Fibroblast of skin of left biceps (primary cell): ENCODE measurements at places on chromosomes 16 and 17.
A peak's percentile ranks its signal among the peaks of the same experiment; 100 is the strongest.

DNA sequence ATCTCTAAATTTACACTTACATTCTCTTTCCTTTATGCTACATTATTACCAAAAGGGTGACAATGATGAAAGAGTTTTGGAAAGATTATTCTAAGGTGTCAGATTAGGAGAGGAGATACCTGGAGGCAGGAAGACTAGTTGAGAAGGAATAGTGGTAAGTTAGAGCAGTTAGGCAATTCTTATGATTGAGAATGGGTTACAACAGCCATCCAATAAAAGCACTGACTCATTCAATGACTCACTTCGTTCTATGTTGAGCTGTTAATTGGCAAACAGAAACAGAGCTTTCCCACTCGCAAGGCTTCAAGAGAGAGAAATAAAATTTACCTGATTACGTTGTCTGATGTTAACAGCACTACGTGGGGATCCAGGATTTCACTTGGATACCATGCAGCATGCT is 5.8 kb downstream of the NUP88 start:
- peak; percentile 66 for DNase-seq

- no peak for DNase-seq
Measured at GRCh38 chr17:71801301-71801700, 319.5 kb upstream of the SOX9 start.

DNA sequence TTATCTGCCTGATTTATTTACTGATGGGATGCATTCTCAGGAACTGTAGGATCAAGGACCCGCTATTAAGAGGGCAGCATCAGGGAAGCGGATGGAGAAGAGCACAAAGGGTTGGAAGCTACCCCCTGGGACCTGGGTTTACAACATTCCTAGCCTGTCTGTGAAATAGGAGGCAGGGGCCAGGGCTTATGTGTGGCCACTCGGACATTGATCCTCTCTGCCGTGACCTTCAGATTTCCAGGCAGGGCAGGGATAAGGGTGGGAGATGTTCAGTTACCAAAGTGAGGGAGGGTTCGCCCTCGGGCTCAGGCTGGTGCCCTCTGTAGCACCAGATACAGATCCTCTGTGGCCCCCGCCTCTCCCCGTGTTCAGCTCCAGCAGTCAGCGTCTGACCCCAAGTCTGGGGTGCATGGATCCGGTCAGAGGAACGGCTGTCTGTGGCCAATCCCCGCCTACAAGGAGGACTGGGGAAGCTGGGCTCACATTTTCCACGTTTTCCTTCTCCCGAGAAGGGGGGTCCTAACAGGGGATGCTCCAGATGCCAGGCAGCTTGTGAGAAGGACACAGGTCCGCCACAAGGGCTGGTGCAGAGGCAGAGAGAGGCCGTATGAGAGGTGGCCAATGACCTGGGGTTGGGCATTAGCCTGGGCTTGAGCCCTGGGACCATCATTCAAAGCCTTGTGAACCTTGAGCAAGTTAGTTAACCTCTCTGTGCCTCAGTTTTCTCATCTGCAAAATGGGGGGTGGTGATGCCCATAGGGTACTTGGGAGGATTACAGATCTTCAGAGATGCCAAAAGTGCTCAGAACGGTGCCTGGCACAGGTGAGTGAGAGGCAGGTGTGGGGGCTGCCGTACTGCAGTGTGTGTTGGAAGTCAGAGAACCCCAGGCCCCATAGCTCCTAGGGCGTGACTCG is 48.3 kb downstream of the ATP2C2 start:
- DNase-seq, result no peak

DNA sequence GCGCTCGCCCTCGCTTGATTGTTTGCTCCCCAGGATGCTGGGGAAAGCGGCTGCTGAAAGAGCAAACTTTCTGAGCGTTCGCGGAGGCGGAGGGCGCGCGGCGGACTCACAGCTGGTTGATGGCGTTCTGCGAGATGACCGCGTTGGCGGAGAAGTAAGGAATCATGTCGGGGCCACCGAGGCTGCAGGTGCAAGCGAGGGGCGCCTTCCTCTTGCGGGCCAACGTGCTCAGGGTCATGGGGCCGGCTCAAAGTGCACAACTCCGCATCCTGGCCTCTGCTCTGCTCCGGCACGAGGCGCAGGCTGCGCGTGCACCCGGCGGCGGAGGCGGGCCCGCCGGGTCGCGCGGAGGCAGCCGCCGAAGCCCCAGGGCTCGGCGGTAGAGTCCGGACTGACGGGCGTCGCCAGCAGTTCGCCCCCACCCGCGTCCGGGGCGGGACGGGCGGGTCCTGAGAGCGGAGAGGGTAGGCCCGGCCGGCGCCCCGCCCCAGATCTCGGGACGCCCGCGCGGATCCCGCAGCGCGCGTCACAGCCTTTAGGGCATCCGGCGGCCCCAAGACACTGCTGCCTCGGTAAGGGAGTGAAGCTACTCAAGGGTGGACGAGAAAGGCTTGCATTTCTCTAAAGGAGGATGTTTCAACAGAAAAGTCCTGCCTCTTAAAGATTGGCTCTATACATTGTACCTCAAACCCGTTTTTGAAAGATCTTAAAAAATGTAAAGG is 138.5 kb upstream of the CORO6 start:
- peak; percentile 52 for DNase-seq

DNA sequence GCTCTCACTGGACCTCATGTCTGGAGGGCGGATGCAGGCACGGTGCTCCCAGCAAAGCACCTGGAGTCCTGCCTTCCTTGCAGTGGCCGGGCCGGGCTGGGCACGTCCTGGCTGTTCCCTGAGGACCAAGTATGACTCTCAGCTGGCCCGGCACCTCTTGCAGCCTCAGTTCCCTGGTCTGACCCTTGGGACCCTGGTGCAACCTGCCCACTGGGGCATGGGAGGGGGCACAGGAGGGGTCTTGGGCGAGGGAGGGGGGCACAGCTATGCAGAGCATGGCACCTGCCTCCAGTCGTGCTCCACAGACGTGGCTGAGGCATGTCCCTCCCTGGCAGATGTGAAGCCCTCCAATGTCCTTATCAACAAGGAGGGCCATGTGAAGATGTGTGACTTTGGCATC is 19.6 kb downstream of the MAP2K3 start:
- no peak for DNase-seq

- DNase-seq, result peak; percentile 33
Measured at GRCh38 chr16:87132361-87133014, 184.7 kb downstream of the C16orf95 start.

DNA sequence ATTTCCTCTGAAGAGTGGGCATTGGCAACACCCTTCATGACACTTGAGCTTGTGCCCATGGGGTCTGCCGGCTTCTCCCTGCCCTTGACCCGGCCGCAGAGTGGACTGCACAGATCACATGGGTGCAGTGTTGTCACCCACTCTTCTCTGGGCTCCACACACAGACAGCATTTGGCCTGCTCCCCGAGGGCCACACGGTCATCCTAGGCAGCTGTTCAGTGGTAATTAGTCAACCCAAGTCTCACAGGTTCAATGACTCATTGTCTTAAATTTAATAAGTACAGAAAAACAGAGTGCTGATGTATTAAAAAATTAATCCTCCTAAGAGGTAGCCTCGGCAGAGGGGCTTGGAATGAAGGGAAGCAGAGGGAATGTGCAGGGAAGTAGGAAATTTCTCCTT is 204.8 kb downstream of the MSI2 start:
- no peak for DNase-seq

GRCh38 chr17:21228111-21228510 is 14.2 kb upstream of the TMEM11 start:
- no peak for DNase-seq

- no peak for DNase-seq
Measured at GRCh38 chr17:42521036-42521435, 15.0 kb upstream of the NAGLU start.

GRCh38 chr16:52869243-52869642 is 183.5 kb downstream of the CHD9NB start:
- DNase-seq, result no peak

DNA sequence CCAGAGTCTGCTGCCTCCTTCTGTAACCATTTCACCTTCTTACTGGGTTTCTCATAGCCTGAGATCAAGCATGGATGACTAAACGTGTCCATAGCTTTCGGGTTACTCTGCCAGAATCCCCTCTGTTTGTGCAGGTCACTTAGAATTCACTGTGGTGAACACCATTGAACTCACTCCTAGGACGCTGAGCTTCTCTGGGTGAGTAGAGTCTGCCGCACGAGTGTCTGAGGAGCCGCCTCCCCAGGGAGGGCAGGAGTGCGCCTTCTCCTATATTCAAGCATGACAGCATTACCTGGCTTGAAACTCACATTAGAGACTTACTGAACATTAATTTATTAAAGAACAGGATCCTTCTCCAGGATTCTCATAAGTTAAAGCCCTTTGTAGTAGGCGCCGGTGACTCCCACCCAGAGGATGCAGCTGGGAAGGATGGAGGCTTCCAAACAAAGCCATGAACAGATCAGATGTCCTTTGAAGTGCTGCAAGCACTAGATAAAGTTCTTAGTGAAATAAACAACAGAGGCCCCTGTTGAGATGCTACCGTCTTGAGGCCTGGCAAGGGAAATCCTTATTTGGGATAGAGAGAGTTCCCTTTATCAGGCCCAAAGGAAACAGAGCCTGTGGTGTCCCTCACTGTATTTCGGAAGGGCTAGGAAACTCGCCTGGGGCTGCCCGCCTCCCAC is 144.6 kb upstream of the PLCG2 start:
- no peak for DNase-seq

DNA sequence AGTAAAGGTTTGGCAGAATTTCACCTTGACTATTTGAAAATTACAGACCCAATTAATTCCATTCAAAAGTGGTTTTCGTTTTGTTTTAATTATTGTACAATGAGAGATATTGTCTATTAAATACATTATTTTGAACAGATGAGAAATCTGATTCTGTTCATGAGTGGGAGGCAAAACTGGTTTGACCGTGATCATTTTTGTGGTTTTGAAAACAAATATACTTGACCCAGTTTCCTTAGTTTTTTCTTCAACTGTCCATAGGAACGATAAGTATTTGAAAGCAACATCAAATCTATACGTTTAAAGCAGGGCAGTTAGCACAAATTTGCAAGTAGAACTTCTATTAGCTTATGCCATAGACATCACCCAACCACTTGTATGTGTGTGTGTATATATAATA is 72.6 kb downstream of the CDK12 start:
- no peak for DNase-seq

GRCh38 chr16:51553314-51553713 is 402.2 kb upstream of the SALL1 start:
- DNase-seq, result no peak

- DNase-seq, result no peak
Measured at GRCh38 chr16:86092586-86093480, 193.9 kb downstream of the IRF8 start.

DNA sequence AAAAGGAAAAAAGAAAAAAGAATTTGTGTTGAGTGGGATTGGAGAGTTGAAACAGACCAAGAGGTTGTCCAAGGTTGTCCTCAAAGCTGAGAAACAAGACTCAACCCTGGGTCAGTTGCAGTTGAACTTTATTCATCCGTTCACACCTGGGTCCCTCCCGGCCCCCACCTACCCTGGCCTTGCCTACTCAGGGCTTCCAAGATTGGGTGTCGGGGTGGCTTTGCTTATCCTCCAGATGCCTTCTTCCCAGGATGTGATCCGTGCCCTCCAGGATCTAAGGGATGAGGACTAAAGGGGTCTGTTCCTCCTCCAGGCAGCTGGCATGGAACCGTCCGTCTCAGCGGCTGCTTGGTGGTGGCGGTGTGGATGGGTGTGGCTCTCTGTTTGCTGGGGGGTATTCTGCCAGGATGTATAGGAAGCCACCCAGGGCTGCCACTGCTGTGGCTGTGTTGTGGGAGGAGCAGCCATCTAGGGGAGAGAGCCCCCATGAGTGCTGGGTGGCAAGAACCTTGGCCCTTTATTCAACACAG is 10.3 kb upstream of the NAGPA start:
- no peak for DNase-seq

DNA sequence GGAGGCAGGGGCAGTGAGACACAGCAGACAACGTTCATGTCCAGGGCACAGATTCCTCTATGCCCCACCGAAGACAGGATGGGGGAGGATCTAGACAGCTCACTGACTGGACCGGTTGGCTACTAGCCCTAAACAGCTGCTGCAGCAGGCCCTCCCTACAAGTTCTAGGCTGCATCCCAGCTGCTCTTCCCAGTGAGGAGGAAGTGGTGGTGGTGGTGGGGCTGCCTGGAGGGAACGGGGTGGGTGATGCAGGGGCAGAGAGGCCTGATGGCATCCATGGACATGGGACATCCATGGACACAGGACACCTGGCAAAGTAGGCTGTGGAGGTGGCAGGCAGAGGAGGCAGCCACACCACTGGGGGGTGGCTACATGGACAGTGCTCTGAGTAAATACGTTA is 18.3 kb downstream of the SPHK1 start:
- DNase-seq, result no peak

- DNase-seq, result no peak
Measured at GRCh38 chr16:85836706-85837582, 37.4 kb downstream of the COX4I1 start.

DNA sequence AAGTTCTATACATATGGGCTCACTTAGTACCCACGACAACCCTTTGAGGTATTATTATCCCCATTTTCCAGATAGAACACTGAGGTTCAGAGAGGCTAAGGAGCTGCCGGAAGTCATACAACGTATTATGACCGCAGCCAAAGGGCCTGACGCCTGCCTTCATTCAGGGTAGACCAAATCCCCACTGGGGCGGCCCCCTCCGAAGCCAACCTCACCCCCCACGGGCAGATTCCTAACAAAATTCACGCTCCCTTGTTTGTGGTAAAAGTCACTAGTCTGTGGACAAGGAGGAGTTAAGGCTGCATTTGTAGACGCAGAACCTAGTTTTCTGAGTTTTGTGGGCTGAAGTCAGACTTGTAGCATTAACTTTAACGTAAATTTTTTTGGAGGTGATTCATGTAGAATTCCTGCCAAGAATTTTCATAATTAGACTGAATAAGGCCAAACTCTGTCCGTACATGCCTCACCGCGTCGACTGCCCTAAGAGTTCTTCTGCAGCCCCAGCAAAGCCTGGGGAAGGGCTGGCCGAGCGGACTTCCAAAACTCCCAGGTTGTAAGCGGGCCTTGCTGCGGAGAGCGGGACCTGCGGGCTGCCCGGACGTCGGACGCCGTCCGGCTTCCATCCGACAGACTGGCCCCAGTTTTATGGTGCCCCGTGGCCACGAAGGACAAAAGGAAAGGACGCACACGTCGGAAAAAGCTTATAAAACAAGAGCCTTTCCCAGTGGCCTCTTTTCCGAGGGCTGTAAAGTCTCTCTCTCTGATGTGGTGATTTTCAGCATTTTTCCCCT is 75.7 kb downstream of the NXN start:
- DNase-seq, result peak; percentile 91

GRCh38 chr16:65675161-65675560 is 553.3 kb upstream of the CDH11 start:
- no peak for DNase-seq

DNA sequence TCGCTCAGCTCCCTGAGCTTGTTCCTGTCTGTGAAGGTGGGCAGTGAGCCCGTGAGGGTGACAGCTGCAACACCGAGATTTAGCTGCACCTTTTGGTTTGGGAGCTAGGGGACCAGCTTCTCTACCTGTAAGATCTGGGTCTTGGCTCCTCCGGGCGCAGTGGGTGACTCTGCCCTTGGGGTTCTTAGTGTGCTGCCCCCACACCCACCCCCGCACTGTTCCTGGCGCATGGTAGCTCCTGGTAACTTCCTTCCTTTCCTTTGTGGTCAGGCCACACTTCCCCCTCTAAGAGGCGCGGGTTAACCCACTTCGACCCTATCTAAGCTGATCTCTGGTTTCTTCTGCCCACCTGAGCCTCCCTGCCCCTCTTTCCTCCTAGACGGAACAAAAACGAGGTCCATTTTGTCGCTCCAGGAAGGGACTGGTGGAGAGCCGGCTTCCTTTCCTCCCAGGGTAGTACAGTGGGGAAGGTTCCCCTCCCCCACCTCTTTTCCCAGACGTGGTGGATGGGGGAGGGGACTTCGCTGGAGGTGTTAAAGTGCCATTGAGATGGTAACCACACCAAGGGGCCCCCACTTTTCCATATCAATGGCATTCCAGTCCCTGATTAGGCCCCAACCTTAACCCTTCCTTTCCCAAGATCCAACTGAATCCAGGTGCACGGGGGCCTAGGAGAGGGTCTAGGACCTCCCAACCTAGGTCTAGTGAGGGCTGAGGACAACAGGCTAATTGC is 4.6 kb upstream of the CLDN9 start:
- no peak for DNase-seq
